HuH-7 (cell line): ENCODE measurements at places on chromosomes 1 and 21.

DNA sequence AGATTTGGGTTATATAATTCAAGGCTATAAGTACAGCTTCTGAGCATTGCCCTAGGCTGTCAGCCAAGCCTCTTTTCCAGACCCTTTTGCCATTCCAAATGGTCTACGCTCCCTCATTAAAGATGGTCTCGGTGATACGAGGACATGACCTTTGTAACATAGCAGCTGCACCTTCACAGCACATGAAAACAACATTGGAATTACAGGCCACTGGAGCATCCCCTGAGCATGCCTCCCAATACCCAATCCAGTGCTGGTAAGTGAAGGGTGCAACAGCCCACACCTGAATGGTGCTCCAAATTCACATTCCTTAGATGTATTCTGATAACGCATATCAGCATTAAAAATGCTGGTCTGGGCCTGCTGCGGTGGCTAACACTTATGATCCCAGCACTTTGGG is 20.1 kb upstream of the PTPRF start:
- DNase-seq: no peak

- no peak for DNase-seq
Observed at GRCh38 chr1:41749991-41750745, 168.6 kb downstream of the HIVEP3 start.

DNA sequence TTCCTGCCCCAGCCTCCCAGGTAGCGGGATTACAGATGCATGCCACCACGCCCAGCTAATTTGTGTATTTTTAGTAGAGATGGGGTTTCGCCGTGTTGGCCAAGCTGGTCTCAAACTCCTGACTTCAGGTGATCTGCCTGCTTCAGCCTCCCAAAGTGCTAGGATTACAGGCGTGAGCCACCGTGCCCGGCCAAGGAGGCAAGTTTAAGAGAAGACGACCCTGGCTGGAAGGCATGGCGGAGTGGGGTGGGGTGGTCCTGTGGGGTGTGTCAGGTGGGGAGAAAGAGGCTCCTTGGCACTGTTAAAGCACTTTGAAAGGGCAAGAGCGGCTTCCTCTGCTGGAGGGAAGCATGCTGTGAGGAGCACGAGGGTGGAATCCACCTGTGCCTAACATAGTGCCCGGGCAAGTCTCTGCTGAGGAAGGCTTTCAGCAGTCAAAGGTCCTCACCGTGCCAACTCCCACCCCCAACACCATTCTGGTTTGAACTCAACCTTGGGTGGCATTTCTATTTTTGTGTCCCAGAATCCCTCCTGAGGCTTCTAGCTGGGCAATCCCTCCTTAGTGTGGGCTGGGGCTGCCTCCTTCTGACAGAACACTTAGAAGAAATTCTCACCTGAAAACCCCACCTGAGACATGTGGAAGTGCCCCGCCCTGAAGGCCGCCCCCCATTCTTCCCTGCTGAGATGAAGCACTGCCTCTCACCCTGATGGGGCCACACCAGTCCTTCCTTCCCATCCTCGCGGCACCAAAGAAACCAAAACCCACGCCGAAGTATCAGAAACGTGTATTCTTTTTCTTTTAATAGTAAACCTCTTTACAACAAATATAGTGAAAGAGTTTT is 37.4 kb downstream of the MEF2D start:
- DNase-seq: no peak

- no peak for DNase-seq
Observed at GRCh38 chr1:1427106-1427819, 6.2 kb upstream of the ANKRD65 start.

GRCh38 chr1:176619261-176619660 is 156.3 kb downstream of the PAPPA2 start:
- no peak for DNase-seq

DNA sequence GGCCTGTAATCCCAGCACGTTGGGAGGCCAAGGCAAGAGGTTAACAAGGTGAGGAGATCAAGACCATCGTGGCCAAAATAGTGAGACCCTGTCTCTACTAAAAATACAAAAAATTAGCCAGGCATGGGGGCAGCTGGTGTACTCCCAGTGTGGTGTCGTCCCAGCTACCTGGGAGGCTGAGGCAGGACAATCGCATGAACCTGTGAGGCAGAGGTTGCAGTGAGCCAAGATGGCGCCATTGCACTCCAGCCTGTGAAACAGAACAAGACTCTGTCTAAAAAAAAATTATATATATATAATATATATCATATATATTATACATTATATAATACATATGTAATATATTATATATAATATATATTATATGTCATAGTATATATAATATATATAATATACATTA is 249.2 kb upstream of the TPTE start:
- no peak for DNase-seq
